ENCODE measurements at places on chromosomes 4 and X.

GRCh38 chrX:131746491-131746968 is 202.7 kb downstream of the OR13H1 start:
- no peak for DNase-seq

- DNase-seq, result no peak
Measured at GRCh38 chrX:23365541-23365940, 30.9 kb downstream of the PTCHD1 start.

DNA sequence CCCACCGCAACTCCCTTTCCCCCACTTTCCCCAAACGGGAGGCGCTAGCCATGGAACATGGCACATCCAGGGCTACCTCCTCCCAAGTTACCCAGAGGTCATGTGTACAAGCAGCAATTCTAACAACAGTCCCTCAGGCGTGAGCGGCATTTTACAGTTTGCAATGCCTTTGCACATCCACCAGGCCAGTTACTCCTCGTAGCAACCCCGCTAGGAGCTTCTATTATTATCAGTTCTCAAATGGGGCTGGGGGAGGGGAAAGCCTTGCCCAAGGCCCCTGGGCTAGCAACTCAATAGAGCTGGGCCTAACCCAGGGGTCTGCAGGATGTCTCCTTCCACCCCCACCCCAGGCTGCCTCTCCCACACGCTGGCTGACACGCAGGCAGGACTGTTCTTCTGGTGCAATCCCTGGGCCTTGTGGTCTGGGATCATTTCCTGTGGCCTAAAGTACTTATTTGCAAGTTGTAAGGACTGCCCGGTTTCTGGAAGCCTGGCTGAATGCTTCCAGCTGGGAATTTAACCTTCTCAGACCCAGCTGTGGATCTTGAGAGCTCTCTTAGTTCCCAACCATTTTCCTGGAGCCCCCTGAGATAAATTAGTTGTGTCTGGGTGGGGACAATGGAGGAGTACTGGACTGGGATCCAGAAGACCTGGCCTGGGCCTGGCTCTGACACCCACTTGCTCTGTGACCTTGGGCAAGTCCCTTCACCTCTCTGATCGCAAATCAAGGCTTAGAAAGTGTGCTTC is 27.7 kb downstream of the PJA1 start:
- no peak for DNase-seq

- DNase-seq, result no peak
Measured at GRCh38 chrX:27883468-27884092, 75.8 kb downstream of the MAGEB10 start.

DNA sequence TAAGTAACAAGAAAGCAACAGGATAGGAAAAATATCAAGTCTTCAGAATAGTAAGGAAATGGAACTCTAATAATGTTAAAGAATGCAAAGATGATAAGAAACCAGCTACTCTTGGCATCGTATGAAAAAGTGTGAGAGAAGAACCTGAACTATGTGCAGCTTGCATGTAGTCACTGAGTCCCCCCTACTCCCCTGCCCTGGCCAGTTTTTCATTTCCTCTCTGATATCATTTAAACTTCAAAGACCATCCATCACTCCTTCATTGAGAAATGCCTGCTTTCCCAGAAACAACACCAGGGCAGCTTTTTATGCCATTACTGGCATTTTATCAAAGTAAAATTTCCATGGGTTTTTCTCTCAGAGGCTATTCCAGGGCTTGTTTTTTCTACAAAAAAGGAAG is 28.1 kb downstream of the INPP4B start:
- no peak for DNase-seq

DNA sequence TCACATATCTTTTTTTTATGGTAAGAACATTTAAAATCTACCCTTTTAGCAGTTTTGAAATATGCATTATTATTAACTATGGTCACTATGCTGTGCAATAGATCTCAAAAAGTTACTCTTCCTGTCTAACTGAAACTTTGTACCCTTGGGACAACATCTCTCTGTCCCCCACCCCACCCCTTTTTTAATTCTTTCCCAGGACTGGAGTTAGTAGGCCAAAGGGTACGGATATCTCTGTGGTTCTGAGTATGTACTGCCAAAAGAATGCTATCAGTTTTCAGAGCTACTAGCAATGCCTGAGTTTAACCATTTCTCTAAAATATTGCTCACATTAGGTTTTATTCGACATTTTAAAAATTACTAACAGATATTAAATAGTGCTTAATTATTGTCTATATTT is 4.7 kb upstream of the FAM241A start:
- DNase-seq, result no peak

GRCh38 chr4:113623274-113623894 is 138.2 kb downstream of the CAMK2D start:
- no peak for DNase-seq

GRCh38 chrX:87895421-87895820 is 377.8 kb downstream of the KLHL4 start:
- no peak for DNase-seq

DNA sequence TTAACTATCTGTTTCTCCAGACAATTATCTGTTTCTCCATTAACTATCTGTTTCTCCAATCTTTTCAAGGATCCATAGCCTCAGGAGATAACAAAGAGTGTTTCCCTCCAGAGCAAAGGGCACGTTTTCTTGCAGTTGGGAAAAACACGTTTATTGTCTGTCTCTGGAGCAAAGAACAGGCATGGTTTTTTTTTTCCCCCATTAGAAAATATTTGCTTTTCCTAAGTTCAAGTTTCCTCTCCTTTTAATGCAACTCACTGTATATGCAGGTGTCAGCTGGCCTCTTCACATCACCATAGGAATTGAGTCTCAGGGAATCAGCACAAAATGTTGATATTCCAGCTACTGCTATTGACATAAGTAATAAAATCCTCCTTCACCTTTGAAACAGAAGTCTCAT is 984.4 kb downstream of the RAB28 start:
- no peak for DNase-seq

DNA sequence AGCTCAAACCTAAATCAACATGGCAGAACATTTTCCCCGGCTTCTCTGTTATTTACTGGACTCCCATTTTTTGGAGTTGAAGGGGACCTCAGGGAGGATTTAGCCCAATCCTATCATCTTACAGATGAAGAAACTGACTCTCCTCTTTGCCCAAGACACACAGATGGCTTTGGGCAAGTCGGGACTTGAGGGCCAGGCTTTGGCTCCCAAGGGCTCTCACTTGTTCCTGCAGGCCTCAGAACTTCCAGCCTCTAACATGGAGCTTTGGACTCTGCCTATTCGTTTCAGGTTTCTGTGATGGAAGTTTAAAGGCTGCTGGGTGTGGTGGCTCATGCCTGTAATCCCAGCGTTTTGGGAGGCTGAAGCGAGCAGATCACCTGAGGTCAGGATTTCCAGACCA is 59.5 kb downstream of the RHOH start:
- no peak for DNase-seq

DNA sequence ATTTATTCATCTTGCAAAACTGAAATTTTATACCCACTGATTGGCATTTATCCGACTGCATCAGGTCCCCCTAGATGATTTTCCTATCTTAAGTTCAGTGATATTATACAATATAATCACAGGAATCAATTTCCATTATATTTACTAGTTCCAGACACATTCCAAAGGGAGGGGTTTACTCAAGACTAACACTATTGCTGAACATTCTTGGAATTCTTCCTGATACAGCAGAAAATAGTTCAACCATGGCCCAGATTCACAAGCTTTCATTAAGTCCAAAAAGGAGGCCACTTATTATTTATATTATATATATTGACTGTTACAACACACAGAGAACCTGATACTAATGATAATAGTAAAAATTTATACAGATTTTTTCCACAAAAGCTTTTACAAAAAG is 2353.6 kb downstream of the PCDH7 start:
- no peak for DNase-seq

GRCh38 chr4:42845586-42845985 is 46.9 kb upstream of the GRXCR1 start:
- DNase-seq, result no peak

DNA sequence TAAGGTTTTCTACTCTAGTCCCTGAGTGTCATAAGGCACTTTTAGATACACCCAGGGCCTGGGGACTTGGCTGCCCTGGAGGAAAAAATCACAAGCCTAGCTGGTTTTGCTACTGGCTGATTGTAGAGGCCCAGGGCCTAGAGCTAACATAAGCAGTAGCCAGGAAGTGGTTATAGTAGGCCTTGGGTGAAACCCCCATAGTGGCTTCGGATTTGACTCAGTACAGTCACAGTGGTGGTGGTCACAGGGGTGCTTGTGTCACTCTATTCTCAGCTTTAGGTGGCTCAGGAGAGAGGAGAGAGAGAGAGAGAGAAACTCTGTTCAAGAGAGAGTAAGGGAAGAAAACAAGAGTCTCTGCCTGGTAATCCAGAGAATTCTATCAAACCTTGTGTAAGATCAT is 194.5 kb upstream of the EDA2R start:
- DNase-seq, result no peak

DNA sequence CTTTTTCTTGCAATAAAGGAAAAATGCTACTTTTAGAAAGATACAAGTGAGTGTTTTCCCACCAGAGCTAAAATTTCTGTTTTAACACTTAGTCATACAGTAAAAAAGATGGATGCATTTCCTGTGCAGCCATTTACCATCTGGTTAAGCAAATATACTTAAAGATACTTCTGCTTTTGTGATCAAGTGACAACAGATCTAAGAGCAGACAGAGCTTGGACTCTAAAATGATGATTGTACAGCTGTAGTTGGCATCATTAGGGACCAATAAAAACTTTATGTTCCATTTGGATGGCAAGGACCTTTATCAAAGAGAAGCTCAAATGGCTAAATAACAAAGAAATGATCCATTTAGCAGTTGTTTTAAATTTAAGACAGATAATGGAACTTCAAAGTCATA is 270.8 kb downstream of the FSTL5 start:
- no peak for DNase-seq

- no peak for DNase-seq
Measured at GRCh38 chr4:73669410-73670183, 49.4 kb upstream of the RASSF6 start.

GRCh38 chr4:113094802-113095201 is 45.3 kb downstream of the ANK2 start:
- DNase-seq, result no peak

- DNase-seq, result no peak
Measured at GRCh38 chr4:135201081-135201480, 999.5 kb upstream of the PABPC4L start.

DNA sequence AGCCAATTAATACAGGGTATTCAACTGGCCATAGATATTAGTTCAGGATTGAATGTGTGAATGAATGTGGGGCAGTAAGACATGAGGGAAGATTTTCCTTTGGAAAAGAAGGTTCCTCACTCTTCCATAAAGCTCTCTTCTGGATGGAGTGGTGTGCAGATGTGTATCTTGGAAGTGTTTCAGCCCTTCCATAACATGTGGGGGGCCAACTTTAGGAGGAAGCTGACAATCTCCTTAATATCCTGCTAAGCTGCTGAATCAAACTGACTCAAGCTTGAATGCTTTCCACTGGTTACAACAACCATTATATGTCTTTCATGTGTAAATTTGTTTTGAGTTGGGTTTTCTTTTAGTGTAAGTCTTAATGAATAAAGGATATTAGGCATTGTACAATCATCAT is 40.3 kb downstream of the FANCB start:
- DNase-seq, result no peak

DNA sequence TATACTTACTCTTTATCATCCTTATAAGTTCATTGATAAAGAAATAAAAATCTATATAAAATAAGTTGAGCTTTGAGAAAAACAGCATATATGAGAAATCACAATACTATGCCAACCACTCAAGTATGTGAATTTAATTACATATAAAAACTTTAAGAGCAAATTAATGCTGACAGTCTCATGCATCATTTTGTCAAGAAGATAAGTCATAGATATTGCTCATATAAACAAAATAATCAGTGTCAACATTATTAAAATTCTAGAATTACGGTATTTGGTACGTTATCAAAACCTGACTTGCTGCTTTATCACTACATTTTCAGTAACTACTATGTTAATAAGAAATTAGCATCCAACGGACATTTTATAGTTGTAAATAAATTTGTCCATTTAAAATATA is 111.2 kb downstream of the FBXO8 start:
- no peak for DNase-seq

DNA sequence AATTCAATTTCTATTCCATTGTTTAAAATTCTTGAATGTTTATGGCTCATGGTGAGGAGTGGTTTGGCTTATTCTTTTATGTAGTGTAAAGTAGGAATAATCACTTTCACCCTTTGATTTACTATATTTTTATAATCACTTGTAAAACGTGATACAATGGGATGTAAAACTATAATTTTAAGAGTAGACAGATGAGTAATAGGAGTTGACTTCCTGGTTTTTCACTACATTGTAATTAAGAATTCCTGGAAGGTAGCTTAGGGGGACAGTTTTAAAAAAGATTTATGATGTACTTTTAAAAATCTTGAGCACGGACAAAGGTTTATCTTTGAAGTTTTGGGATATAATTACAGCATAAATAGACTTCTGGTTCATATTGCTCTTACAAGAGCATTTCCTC is 65.3 kb downstream of the PDGFC start:
- no peak for DNase-seq

DNA sequence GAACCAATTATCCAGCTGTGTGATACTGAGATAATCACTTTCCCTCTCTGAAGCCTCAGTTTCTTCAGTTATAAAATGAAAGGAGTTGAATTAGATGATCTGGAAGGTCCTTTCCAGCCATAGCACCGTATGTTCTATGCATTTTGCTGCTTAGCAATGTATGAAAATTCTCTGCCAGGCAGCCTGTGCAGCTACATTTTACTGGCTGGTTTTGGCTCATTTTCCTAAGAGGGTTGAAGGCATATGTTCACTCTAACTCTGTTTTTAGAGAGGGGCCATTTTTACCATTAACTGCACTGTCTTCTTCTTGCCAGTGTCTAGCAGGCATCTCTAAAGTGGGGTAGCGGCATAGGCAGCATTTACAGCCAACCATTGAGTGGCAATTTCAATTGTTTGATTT is 26.1 kb downstream of the TRPC5 start:
- no peak for DNase-seq

GRCh38 chr4:57106181-57106580 is 4.0 kb downstream of the IGFBP7 start:
- no peak for DNase-seq

- no peak for DNase-seq
Measured at GRCh38 chrX:97858592-97858991, 974.9 kb downstream of the RPA4 start.

GRCh38 chrX:110146521-110146920 is 143.6 kb downstream of the TMEM164 start:
- peak; percentile 5 for DNase-seq

- DNase-seq, result no peak
Measured at GRCh38 chr4:4868758-4869723, 9.6 kb downstream of the MSX1 start.
